ENCODE measurements at places on chromosomes 11 and 22.

DNA sequence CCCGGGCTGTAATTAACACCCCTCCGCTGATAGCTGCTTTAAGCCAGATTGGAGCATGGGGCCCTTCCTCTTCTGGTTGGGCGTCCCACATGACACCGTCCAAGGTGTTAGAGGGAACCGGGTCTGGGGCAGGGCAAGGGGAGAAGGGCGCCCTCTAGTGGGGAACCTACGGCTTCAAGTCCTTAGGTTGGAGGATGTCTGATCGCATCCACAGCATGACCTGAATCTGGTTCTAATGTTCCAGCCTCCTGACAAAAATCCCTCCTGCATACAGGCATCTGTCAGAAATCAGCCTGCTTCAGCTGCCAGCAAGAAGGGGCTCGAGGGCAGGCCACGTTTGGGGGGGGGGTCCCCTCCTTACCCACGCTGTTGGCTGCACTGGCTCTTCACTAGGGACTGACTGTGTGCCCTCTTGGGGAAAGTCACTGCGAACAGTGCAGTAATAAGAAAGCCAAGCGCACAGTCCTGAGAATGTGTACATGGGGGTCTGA lies 94.2 kb upstream of the TBCEL start:
- peak; percentile 54 for DNase-seq

GRCh38 chr11:57440744-57441414 lies 14.0 kb upstream of the SLC43A3 start:
- no peak for DNase-seq

DNA sequence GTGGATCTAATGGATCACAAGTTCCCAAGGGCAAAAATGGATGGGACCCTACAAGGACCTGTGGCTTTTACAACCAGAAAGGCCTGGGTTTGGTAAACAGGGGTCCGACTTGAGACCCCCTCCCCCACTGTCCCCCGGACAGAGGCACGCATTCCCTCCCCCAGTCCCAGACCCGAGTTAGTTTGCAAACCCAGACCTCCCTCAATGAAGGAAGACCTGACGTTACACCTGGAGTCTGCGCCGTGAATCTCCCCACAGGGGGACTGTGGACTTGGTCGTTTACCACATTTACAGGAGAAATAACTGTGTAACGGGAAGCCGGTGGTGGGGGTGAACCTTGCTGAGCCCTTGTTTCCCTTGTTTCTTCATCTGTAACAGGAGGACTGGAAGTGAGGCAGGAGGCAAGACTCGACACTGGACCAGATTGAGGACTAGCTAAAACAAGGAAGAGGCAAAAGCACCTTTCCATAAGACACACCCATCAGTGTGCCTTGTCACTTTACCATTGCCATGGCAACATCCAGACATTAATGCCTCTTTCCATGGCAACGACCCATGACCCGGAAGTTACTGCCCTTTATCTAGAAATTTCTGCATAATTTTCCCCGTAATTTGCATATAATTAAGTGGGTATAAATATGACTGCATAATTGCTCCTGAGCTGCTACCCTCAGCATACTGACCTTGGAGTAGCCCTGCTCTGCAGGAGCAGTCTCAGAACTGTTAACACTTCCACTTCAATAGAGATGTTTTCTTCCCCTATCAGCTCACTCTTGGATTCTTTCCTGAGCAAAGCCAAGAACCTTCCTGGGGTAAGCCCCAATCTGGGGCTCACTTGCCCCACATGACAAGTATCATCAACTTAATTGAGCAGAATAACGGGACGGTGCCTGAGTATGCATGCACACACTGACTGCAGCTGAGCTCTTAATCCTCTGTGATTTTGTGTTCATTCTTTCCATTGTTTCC lies 25.4 kb downstream of the PDGFB start:
- DNase-seq = no peak

GRCh38 chr11:74282914-74283371 lies 28.5 kb downstream of the P4HA3 start:
- DNase-seq = no peak

- DNase-seq = peak; percentile 42
Observed at GRCh38 chr11:134951305-134951700, 539.3 kb upstream of the B3GAT1 start.

GRCh38 chr11:85783758-85784157 lies 27.2 kb downstream of the SYTL2 start:
- DNase-seq = no peak

- no peak for DNase-seq
Observed at GRCh38 chr11:63985812-63986155, 454 bp upstream of the OTUB1 start.

DNA sequence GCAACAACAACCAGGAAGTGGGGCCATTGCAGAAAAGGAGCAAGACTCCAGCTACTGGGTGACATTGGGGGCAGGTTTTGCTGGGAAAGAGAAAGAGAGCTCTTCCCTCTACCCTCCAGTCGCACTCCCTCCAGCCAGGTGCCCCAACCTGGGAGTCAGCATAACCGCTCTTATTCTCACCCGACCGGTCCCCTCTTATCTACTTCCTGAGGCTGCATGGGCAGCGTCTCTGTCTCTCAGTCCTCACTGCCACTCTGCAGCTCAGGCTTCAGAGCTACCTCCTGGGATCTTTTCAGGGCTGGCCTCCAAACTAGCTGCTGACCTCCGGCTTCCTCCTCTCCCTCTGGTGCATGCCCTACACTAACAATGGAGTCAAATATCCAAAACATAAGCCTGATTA lies 5.1 kb downstream of the ZNF70 start:
- DNase-seq = no peak

DNA sequence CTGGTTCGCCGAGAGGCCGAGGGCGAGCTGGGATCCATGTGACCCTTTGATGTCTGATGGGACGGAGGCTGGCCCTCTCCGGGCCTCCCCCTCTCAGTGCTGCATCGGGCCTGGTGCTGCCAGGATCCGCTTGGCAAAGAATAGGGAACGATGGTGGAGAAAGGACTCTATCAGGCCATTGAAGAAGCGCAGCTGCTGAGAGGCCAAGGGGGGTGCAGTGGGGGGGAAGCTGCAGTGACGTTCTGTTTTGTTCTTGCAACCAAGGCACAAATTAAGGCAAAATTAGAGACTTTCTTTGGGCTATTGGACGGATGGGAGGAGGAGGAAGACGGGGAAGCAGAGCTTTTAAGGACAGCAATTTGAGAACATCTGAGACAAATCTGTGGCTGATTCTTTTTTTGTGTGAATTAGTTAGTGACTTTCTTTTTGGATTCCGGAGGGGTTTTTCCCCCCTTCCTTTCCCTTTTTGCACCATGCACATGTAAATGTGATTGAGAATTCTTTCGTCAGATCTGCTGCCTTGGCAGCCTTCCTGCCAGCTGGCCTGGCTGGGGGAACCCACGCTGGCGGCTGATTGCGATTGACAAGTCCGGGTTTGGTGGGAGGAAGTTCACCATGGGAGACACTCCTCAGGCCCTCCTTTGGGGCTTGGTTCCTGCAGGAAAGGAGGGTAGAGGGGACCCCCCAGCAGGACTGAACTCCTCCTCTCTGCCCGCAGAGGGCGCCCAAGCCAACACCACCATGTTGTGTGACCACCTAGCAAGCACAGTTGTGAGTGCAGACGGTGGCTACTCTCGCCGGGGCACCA lies 214.6 kb downstream of the NTM start:
- DNase-seq = no peak

DNA sequence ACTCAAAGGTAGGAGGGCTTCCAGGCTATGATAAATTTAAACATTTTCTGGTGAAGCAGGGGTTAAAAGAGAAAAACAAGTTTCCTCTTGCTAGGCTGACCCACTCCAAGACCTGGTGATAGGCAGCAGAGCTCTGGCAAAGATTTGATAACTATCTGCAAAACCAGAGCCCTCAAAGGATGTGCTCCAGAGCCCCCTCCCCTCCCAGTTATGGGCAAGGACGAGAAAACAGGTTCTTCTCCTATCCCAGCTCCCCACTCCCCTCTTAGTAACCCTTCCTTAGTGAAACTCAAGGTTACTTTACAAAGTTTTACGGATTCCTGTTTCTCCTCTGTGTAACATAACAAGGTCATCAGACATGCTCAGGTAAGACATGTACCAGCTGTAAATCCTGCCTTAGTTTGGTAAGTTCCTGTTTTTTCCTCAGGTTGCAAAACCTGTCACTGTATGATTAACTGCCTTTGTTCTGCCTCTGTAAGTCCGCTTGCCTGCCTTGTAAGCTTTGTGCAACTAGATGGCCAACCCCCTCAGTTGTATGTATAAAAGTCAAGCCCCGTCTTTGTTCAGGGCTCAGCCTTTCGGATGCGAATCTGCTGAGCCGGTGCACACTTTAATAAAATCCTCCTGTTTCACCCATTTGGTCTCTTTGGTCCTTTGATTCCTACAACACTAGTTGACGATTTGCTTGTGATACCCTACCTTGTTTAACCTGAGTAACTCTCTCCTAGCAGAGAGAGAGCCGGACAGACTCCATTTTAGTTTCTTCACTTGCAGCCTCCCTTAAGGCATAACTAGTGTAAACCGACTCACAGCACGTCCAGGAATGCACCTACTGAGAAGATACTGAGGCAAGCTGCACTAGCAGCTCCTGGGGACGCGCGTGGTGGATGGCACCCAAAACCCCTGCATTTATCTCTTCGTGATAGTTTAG lies 13.9 kb downstream of the APOBEC3H start:
- DNase-seq = no peak

GRCh38 chr11:76889411-76889975 lies 28.8 kb downstream of the ACER3 start:
- DNase-seq = no peak

GRCh38 chr11:22659783-22660182 lies 6.6 kb upstream of the GAS2 start:
- no peak for DNase-seq

- DNase-seq = peak; percentile 49
Observed at GRCh38 chr22:31089160-31090100, 8.3 kb downstream of the SMTN start.

Data from urothelium cell line (cell line).